ENCODE measurements at places on chromosomes 2 and 18.

- no peak for DNase-seq
Observed at GRCh38 chr2:118231759-118232158, 143.5 kb downstream of the INSIG2 start.

DNA sequence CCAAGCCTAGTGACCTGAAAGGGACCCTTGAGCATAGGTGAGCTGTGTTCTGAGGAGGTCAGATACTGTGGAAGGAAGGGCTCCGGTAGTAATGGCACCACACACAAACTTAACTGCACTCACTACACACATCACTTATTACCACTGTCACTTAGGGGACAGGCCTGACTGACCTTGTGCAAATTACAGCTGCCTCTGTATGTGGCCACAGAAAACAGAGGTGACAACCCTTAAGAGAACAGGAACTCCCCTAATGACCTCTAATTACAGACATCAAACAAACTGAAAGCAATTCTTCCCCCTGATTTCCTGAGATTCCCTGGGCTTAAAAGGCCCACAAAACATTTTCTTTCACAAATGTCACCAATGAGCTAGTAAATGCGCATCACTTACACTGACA lies 360.6 kb downstream of the RND3 start:
- DNase-seq = no peak

DNA sequence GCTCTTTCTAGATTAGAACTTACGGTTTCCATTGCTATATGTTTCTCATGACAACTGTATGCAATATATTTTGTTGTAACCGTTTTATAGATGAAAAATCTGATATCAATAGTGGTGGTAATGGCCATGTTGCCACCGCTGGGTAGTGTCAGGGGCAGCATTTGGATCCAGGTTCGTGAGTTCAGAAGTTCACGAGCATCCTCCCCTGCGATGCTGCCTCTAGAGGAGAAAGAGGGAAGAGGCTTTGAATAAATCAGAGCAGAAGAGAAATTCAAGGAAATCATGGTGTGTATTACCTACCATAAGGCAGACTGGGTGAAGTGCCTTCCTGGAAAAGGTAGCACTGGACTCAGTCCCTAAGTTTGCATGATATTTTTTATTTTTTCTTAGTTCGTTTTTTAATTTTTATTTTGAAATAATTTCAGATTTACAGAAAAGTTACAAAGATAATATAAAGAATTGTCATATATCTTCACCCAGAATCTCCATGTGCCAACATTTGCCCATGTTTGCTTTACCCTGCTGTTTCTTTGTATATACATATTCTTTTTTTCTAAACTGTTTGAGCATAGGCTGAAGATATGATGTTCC lies 3.3 kb upstream of the ZBTB7C start:
- DNase-seq = no peak

DNA sequence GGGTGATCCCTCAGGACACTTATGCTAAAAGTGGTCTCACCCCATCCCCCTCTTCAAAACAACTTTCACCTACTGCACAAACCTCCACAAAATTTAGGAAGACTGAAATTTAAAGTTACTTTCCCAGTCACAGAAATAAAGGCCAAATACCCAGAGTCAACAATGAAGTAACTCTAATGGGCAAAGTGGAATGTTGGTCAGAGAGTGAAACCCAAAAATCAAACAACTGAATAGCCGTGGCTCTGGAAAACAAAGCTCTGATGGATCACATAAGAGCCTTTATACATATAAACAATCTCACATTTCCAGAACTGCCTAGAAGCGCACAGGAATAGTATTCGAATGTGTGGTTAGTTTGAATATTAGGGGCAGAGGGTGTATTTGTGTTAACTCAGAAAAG lies 4.7 kb downstream of the ACVR1 start:
- no peak for DNase-seq

DNA sequence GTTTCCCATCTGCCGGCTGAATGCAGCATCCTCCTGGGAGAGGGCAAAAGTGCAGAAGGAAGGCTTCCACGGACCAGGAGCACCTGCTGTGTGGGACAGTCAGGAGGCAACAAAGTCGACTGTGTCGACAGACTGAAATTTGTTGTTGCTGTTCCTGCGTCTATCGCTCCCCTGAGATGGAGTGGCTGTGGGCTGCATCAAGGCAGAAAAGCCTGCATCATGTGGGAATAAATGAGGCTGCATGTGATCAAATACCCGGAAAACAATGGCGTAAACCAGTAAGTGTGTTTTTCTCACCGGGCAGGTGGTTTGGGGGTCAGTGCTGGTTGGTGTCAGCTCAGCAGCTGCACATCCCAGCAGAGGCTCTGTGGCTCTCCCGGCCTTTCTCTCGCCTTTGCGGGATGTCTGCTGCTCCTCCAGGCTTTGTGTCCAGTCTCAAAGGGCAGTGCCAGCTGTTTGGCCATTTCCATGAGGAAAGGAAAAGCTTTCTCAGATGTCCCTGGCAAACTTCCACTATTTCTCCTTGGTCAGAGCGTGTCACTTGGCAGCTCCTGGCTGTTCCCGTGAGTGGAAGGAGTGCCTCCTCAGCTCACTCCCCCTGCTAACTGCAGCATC lies 262.4 kb downstream of the NDUFA10 start:
- DNase-seq = no peak

- no peak for DNase-seq
Observed at GRCh38 chr2:45862843-45863242, 211.4 kb downstream of the PRKCE start.

DNA sequence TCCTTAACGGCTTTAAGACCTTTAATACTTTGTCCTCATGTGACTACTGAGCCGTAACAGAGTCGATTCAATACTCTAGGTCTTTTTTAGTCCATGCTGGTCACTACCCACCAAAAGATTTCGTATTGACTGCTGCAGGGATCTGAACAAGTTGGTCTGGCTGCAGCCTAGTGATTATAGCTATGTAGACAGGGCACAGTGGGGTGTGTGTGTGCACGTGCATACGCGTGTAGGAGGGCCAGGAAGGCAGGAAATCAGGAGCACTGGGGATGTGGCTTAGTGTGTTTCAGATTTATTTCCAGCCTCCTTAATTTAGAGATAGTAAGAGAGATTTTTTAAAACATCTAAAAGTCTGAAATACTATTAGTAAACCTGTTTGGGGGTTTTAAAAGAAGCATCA lies 161.4 kb downstream of the MYO3B start:
- DNase-seq = no peak

- DNase-seq = no peak
Observed at GRCh38 chr2:193679847-193680246, 1485.1 kb upstream of the TMEFF2 start.

All from left renal cortex interstitium (tissue), 4 donors.